ENCODE measurements at places on chromosomes 5 and 9.

- peak; percentile 53 for DNase-seq
Measured at GRCh38 chr5:154868702-154869101, 10.3 kb downstream of the CNOT8 start.

GRCh38 chr5:62268792-62269191, 37.2 kb upstream of the KIF2A start:
- DNase-seq, result no peak

GRCh38 chr9:107534510-107535078, 45.0 kb upstream of the KLF4 start:
- DNase-seq, result no peak

- DNase-seq, result no peak
Measured at GRCh38 chr9:7287986-7288385, 511.6 kb downstream of the DMAC1 start.

DNA sequence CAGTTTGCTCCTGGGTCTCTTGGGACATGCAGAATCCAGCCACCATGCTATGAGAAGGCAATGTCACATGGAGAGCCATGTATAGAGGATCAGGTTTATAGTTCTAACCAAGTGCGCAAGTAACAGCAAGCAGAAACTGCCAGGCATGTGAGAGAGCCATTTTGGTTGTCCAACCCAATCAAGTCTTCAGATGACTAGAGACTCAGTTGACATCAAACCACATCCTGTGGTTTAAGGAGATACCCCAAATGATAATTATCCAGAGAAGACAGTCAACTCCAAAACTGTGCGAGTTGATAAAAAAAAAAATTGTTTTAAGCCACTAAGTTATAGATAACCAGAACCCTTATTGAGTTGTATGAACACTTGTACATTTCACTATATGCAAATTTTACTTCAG, 40.2 kb downstream of the TMEM232 start:
- no peak for DNase-seq

DNA sequence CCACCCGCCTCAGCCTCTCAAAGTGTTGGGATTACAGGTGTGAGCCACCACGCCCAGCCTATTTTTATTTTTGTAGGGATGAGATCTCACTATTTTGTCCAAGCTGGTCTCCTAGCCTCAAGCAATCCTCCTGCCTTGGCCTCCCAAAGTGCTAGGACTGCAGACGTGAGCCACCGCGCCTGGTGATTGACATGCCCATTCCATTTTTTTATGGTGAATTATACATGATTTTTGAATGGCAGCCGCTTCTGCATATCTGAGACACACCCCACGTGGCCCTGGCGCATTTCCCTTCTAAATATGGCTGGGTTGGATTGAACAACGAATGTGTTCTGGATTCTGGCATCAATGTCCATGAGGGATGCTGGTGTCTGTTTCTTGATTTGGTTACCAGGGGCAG, 22.7 kb downstream of the PLPP7 start:
- DNase-seq, result no peak

DNA sequence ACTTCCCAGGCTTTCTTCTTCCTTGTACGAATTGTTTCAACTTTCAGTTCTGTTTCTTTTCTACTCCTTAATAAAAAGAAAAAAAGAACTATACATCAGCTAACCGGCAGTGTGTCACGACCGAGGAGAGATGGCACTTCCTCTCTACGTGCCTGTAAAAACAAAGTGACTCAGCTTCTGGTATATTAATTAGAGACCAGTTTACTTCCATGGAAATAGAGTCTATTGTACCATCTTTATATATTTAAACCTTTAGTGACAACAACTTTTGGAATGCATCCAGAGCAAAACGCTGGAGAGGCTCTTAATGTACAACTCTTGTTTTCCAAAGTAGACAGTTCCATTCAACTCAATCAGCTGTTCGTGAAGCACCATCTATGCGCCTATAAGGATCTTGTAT, 94.5 kb upstream of the LIFR start:
- no peak for DNase-seq

DNA sequence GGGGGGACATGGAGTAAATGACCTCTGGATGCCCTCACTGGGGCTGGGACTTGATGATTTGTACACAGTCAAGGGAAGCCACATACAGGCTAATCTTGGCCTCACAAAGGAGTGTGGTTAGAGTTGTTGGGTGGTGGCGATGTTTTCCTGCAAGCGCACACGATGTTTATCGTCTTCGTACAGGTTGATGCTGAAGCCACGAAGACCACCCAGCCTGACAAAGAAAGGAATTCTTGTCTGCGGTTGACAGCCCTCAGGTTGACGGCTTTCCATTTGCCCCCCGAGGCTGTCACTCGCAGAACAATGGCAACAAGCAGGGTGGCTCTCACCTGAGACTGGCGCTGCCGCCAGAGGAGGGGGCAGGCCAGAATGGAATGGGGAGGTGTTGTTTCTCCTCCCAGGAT, 14.1 kb upstream of the XPA start:
- DNase-seq, result no peak

DNA sequence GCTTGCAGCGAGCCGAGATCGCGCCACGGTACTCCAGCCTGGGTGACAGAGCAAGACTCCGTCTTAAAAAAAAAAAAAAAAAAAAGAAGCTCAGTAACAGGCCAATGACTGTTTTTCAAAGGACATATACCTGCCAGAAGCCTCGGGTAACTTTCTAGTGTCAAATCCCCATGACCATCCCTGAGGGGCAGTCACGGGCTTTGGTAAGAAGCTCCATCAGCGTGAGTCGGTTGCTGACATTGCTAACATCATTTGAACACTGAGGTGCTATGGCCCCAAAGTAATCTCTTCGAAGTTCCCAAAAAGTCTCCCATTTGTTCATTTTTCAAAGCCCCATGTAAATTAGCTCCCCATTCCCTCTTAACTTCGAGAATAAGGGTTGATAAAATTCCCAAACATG, 11.6 kb downstream of the NAIP start:
- peak; percentile 1 for DNase-seq

DNA sequence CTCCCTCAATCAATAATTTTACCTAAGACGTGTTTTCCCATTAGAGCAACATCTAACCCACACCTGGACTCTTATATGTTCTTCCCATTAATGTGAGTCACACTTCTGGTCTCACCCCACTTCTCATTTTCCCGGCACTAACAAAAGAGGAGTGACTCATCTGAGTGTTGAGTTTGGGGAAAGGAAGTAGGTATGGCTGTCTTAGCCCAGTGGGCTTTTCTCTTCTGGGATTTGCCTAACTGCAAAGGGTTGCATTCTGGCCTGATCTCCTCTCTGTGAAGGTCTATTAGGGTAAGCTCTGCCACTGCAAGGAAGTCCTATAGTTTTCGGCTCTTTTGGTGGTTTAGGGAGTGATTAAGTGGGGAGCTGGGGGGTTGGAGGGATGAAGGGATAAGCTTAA, 195.6 kb downstream of the KIAA0825 start:
- no peak for DNase-seq

- DNase-seq, result no peak
Measured at GRCh38 chr5:124908581-124909451, 162.4 kb upstream of the ZNF608 start.

GRCh38 chr5:93034621-93035590, 546.1 kb downstream of the NR2F1-AS1 start:
- no peak for DNase-seq

GRCh38 chr9:98999152-98999525, 55.4 kb downstream of the COL15A1 start:
- DNase-seq, result no peak

GRCh38 chr9:101791938-101792337, 53.5 kb upstream of the GRIN3A start:
- peak; percentile 77 for DNase-seq

DNA sequence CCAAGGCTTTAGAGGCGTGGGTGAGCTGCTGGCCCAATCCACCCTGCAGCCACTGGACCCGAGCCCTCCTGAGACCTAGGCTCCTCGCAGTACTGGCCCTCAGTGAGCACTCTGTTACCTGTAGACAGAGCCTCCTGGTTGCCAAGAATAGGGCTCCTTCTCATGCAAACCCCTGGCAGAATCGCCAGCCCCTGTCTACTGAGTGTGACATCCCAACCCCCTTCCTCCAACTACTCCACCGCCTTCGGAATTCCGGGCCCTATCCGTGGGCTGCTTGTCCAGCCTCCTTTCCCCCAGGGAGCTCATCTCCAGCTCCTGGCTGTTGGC, 23.8 kb upstream of the COL5A1 start:
- DNase-seq, result no peak

GRCh38 chr9:133512253-133513213, 12.2 kb downstream of the MYMK start:
- no peak for DNase-seq

DNA sequence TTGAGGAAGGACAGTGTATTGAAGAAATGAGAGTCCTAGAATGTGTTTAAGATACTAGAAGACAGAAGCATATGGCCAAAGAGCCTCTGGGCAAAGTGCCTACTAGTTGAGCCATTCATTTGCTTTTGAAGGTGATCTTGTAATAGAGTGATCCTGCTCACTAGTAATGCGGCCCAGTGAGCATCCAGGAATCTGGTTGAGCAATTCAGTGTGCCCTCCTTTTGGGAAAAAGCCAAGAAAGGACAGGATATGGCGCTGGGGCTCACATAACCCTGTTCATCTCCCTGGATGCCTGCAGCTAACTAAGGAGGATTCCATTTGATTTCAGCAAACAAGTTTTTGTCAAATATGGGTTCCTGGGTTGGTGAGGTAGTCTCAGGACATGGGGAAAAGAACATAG, 16.3 kb downstream of the ADAM19 start:
- no peak for DNase-seq

DNA sequence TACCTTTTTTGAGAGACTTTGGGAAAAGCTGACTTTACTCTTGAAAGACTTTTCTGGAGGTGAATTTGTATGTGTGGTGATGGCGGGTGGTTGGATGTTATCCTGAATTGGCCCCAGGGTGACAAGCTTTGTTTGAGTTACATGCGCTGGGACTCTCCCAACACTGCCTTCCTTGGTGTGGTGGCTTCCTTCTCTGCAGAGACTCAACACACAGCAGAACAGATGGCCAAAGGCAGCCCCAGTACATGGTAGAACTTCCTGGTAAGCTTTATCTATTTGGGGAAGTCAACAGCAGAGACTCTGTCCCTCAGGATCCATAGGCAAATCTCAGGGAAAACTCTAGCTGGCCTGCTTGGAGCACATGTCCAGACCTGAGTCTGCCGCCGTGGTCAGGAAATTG, 18.1 kb downstream of the C1QTNF2 start:
- no peak for DNase-seq

- DNase-seq, result no peak
Measured at GRCh38 chr5:173855162-173855994, 32.8 kb upstream of the CPEB4 start.

DNA sequence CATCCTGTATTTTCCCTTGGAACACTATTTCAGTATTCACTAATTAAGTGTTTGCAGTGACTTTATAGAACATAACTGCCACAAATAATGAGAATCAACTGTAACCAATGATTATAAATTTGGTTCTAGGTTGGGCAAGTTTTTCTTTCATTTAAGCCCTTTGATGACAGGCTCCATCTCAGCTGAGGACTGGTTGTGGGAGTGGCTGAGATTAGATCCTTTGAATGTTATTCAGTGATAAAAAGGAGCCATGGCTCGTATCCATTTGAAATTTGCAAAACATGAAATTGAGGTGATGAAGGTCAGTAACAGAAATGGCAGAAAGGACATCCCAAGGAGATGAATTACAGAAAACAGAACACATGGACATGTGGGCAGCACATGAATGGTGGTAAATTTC, 138.1 kb upstream of the PCA3 start:
- DNase-seq, result no peak

DNA sequence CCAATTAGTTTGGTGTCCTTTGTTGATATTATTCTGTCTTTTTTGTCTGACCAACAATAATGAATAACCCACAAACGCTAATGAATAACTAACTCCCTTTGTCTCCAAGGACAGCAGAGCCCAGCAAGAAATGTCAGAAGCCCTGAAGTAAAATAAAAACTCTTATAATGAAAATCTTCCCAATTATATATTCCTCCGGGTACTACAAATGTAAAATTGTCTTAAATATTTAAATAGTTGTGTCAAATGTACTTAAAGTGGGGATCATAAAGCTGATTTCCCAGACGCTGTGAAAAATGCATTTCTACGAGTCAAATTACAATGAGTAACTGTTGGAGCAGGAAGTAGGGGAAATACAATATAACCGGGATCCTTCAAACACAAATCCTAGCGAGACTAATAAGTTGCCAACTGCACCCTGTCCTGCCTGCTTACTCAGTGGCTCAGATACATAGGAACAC, 22.3 kb downstream of the GLIS3 start:
- DNase-seq, result no peak

DNA sequence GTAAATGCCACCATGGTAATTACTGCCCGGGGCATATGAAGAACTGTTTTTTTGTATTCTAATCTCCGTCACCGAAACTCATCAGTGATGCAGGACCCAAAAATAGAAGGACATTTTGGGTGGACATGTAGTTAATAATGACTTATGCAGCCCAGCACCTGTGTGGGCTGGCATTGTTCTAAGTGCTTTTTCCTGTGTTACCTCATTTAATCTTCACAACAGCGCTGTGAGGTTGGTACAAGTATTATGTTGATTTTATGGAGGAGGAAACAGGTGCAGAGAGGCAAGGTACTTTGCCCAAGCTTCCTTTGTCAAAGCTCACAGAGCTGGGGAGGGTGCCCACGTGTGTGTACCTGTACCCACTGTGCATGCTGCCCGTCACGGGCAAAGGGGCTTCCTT, 58.4 kb downstream of the DAPK1 start:
- DNase-seq, result no peak

GRCh38 chr9:123377211-123377971, 21.4 kb downstream of the CRB2 start:
- DNase-seq, result no peak

- DNase-seq, result no peak
Measured at GRCh38 chr9:98264516-98264915, 9.1 kb upstream of the TBC1D2 start.

All from D341Med (cell line).